ENCODE measurements at places on chromosomes 16 and 17.
A peak's percentile ranks its signal among the peaks of the same experiment; 100 is the strongest.

DNA sequence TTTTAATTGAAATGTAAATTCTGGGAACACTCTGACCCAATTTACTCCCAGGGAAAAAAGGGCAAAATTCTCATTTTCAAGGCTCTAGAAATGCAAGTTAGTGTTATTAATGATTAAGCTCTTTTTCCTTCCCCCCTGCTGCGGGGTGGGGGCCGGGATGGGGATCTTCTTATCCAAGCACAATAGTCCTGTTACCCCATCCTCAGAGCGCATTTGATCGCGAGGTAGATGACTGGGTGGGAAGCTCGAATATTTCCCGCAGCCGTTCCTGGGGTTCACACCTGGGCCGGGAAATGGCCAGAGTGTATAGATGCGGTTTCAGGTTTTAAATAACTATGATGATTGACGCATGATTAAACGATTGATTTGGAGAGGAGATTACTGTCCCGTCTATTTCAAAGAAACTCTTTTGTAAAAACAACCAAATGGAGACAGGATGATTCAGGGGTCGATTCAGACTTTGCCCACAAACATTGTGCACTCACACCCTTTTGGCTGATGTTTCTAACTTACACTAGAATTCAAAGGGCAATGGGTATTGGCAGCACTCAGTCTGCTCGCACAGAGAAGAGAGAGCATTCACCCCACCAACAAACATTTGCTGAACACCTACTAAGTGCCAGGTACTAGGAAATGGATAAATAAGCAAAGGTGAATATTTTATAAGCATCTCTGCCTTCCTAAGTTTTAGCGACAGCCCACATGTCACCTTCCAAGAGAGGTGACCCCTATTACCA is 55.0 kb downstream of the SALL1 start:
- DNase-seq, result no peak

- no peak for DNase-seq
These were observed 167.2 kb downstream of the PARN start for GRCh38 chr16:14462811-14463210.

DNA sequence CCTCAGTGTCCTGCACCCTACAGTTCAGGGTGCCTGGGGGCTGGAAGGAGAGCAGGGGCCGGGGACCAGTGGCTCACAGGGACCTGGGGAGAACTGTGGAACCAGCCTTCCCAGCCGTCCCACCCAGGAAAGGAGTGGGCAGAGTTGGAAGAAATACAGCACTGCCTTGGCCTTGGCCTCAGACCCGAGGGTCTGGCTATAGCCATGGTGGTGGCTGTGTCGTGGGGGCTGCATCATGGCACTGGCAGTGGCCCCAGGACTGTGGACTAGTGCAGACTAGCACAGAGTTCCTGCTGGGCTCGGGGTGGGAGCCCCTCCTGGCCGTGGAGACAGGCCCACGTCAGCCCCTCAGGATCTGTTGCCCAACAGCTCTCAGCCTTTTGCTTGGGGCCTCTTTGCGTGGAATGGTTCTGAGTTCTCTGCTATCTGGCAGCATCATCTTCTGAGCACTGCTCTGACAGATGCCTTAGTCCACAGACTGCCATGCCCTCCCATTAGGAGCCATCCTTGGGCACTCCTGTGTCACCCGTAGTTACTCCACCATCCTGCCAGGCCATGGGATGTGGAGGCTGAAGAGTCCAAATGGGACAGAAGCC is 12.6 kb upstream of the DNASE1 start:
- no peak for DNase-seq

DNA sequence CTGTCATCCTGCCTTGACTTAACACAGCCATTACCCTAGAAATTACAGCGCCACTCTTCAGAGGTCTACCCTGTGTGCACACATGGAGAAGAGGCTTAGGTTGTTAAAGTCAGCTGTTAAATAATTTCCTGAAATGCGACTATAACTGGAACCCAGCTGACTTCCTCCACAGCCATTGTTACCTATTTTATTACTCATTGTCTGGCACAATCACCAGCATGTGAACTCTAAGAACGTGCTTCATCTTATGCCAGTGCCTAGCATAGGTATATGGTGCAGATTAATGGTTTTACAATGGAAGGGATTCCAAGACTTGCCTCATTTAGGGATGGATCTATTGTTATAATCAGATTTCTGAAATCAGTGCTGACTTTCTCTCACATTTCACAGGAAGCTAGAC is 11.9 kb downstream of the RDM1 start:
- DNase-seq, result no peak

DNA sequence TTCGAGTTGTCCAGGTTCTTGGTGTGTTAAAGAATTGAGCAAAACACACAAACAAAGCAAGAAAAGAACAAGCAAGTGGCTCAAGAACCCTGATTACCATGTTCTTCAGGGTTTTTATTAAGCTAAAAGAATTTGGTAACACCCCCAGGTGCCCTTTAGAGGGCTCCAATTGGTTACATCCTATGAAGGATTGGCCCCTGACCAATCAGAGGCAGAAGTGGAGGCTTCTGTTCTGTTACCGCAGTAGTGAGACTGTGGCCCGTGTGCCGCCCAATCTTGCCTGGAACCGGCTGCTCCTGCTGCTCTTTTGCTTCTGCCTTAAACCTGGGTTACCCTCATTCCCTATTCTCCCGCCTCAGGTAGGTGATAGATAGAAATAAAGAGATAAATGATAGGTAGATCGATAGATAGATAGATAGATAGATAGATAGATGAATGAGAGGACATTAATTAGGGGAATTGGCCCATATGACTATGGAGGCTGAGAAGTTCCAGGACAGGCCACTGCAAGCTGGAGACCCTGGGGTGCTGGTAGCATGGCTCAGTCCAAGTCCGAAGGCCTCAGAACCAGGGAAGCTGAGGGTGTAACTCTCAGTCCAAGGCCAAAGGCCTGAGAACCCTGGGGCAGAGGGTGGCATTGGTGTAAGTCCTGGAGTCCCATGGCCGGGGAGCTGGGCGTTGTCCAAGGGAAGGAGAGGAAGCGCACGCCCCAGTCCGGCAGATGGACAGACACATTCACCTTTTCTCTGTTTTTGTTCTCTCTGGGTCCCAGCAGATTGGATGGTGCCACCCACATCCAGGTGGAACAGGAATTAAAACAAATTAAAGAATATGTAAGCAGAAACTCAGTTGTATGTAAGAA is 3.5 kb upstream of the CA5A start:
- DNase-seq, result no peak

- DNase-seq, result no peak
These were observed 58.4 kb upstream of the MARCHF10 start for GRCh38 chr17:62866471-62866870.

DNA sequence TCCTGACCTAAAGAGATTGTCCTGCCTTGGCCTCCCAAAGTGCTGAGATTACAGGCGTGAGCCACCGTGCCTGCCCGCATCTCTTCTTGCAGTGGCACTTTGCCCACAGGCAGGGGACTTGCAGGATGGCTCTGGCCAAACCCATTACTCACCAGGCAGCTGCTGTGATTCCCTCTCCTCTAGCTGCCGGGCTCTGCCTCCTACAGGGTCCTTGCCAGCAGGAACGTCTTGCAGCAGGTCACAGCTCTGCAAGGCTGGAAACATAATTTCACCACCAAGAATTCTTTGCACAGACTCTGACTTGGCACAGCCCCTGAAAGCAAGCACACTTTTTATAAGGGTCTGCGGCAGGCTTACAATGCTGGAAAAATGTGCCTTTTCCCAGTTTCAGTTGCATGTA is 20.3 kb downstream of the COX4I1 start:
- DNase-seq, result no peak

DNA sequence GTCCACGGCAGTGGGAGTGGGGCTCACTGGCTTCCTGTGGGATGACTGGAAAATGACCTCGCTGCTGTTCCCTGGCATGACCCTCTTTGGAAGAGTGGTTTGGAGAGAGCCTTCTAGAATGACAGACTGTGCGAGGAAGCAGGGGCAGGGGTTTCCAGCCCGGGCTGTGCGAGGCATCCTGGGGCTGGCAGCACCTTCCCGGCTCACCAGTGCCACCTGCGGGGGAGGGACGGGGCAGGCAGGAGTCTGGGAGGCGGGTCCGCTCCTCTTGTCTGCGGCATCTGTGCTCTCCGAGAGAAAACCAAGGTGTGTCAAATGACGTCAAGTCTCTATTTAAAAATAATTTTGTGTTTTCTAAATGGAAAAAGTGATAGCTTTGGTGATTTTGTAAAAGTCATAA is 7.8 kb upstream of the RNF213 start:
- DNase-seq, result no peak

- DNase-seq, result no peak
These were observed 48.7 kb upstream of the AMZ2 start for GRCh38 chr17:68198931-68199836.

DNA sequence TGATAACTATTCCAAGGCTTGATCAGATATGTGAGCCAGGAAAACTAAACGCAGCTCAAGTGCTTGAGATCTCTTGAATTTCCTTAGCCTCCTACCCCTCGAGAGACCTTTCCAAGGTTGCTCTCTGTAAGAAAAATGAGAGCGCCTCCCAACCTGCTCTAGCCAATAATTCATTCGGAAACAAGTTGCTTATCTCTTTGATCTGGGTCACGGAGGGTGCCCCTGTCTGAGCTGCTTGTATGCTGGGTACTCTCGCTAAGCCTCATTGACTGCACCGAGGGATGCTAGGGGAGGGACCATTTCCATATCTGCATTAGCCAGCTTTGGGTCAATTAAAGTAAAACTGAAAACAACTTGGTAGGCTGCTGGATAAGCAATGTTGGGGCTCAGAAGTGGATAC is 70.1 kb upstream of the SHISA6 start:
- no peak for DNase-seq

- no peak for DNase-seq
These were observed 152.6 kb downstream of the MAP2K6 start for GRCh38 chr17:69567130-69567529.

GRCh38 chr17:34926661-34927060 is 34.6 kb downstream of the CCT6B start:
- no peak for DNase-seq

- no peak for DNase-seq
These were observed 63.8 kb downstream of the GSG1L start for GRCh38 chr16:27999687-28000086.

DNA sequence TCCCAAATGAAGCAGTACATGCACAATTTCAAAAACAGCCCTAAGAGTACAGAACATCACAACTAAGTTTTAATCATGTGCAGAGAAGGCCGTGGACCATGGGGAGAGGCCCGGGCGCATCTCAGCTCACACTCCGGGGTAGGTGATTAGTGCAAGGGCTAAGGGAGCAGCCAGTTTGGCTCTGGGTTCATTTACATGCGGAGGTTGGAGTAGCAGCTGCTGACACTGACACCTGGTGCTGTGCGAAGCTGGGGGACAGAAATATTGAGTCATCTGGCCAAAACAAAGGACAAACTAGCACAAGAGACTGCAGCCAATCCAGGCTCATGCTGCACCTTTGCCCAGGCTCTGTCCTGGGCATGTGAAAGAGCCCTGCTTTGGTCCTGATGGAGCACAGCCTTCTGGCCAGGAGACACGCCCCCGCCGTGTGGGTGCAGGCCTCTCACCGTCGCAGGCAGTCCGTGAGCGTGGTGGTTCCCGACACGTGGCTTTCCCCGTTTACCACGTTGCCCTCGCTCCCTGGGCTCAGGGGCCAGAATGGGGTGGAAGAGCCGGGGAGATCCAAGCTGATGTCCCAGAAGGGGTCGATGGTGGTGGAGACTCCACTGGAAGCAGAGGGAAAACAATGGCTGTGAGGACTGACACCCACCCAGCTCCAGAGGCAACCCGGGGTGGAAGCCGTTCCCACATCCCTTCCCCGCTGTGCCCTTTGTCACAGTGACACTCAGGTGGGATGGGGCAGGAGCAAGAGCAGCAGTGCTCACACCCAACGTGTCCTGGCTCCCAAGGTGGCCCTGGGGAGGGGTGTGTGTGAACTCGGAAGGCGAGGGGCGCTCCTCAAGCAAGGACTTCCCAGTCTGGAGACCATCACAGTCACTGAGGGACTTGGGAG is 31.9 kb downstream of the USP22 start:
- DNase-seq, result no peak

DNA sequence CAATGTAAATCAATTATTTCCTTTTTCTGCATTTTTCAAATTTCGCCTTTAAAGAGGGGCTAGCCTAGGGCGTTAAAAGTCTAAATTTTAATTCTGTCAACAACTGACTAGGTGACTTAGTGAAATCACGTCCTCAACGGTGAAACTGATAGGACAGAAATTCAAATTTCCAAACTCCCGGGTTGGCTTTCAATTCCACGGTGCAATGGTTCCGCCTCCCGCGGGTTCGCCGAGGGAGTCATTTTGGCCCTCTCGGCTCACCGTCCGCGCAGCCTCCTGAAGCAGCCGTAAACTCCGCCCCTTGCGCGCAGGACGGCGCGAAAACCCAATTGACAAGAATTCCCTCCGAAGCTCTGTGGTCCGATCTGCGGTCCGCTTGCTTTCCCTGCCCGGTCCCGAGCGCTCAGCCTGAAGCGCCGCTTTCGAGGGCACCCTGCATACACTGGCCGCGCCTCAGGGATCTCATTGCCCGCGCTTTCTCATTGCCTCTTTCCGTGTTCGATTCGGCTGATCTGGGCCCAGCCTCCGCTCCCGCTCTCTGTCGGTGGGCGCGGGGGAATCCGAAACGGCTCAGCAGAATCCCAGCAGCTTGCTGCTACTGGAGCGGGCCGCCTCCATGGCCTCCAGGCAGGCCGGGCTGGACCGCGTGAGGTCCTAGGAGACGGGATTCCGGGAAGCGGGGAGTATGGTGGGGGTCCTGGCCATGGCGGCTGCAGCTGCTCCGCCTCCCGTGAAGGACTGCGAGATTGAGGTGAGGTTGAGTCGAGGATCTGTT is at the start of gene ATAD5:
ATAD5 (plus strand) TSS at position 304 of the 775 bp plus-strand sequence; CDS start at position 686, 382 bp downstream.
- DNase-seq, result peak; percentile 70

DNA sequence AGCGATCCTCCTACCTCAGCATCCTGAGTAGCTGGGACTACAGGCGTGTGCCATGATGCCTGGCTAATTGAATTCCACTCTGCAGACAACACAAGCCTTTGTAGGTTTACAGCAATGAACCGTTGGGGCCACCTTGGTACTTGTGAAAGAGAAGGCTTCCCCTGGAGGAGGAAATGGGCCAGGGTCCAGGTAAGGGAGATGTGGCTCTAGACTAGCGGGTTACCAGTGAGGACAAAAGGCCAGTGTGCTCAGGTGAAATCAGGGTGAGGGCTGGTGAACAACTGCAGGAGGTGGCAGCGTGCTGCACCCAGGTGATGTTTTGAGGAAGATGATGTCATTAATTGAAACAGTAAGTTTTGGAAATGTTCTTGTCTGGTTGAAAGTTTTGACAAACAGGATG is 6.7 kb downstream of the SDR42E1 start:
- DNase-seq, result no peak

- no peak for DNase-seq
These were observed 99.5 kb downstream of the C16orf78 start for GRCh38 chr16:49473131-49473530.

Data from NCI-H1417 treated with DMSO at 0.1 percent for 48 hours (cell line).